ENCODE measurements at places on chromosomes 4 and X. TPM values are rescaled to one million over a fixed set of nuclear protein-coding genes. Genes with fewer than 3 reads are reported as not detected.

DNA sequence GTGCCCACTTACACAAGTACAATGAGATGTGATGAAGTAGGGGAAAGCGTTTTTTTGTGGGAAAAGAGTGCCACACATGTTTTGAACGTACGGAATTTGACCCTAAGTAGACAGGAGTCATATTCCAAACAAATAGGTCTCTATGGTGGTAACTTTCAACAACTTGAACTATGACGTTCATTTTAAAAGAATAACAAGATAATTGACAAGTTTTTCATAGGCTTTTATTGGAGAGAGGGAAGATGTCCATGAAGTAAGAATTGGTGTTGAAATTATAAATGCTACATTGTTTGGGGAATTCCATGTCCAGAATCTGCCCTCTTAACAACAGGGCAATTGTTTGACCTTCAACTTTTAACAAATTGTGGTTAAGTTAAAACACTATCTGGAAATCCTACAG is 126.5 kb downstream of the GASK1B start:
- no peak for DNase-seq

- DNase-seq: no peak
Measured at GRCh38 chrX:142201113-142201512, 4.0 kb downstream of the MAGEC2 start.

DNA sequence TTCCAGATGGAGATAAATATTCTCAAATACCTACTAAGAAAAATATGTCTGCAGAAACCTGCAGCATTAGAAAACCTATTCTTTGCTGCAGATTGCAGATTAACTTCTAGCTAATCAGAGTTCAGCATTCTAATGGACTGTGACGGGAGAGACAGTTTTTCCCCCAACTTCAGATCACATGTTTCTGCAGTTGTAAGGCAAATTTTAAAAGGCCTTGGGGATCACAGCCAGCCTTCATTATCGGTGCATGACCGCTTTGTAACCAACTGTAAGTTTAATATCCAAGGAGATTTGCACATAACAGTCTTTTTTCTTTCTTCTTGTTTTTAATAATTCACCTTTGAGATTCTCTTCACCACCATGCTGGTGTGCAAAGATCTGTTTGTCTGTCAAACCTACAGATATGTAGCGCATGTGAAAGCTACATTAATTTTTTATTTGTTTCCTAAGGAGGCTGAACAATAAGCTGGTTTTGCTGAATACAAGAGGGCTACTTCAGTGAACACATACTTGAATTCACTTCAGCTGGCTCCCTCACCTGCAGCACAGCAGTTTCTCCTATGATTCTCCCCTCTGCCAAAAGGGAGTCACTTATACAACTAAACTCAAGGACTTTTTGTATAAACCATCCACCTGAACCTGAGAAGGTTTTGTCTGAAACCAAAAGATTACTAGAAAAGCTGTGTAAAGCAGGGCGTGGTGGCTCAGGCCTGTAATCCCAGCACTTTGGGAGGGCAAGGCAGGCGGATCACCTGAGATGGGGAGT is 488.5 kb downstream of the RPA4 start:
- no peak for DNase-seq

IKBKG gene
- 31.2 TPM for total RNA-seq

SAGE1 gene
- total RNA-seq: not detected

F8A1 gene
- total RNA-seq: 31.7 TPM

GRCh38 chrX:23884427-23885024 is 23.2 kb downstream of the APOO start:
- DNase-seq: no peak

ANOS1 gene
- 2.9 TPM for total RNA-seq

S100G gene
- total RNA-seq: not detected

HTN1 gene
- not detected for total RNA-seq

- DNase-seq: no peak
Measured at GRCh38 chr4:74541667-74542066, 96.7 kb downstream of the AREG start.
